ENCODE measurements at places on chromosomes 5 and 9. TPM values are rescaled to one million over a fixed set of nuclear protein-coding genes. Genes with fewer than 3 reads are reported as not detected.
A peak's percentile ranks its signal among the peaks of the same experiment; 100 is the strongest.

The PRSS3 gene
- total RNA-seq, result not detected

DNA sequence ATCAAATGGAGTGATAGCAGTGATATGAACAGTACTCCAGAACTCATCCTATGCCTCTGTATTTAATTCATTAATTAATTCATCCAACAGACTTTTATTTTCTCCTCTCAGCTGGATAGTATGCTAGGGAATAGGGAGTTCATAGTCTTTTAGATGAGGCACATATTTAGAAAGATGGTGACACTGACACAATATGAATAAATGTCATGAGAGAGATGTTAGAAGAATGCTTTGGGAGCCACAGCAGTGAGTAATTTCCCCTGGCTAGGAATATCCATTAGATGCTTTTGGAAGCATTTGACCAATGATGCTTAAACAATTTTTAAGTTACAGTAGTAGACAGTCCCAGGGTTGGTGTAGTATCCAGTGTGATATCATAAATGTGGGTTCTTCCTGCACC is 428.7 kb upstream of the SGCD start:
- no peaks in the 10 kb centered on the region for H3K4me1 ChIP-seq
- DNase-seq, result no peak
- no peak overlapping the region for H3K4me3 ChIP-seq
- no peaks in the 10 kb centered on the region for H3K36me3 ChIP-seq

The PHF24 gene
- total RNA-seq, result 0.76 TPM

GRCh38 chr9:105098370-105098769 is 146.1 kb upstream of the SLC44A1 start:
- no peaks in the 10 kb centered on the region for H3K36me3 ChIP-seq
- no peak overlapping the region for H3K27ac ChIP-seq
- no peak for DNase-seq
- H3K4me1 ChIP-seq, result no peaks in the 10 kb centered on the region
- H3K27me3 ChIP-seq, result no peaks in the 10 kb centered on the region

GRCh38 chr5:172807766-172808311 is 26.2 kb upstream of the ERGIC1 start:
- DNase-seq, result no peak
- H3K27me3 ChIP-seq, result no peaks in the 10 kb centered on the region
- no peak overlapping the region for H3K4me3 ChIP-seq
- no peaks in the 10 kb centered on the region for H3K36me3 ChIP-seq
- peak overlapping the region; percentile 83 for H3K27ac ChIP-seq

- no peak for DNase-seq
- H3K27ac ChIP-seq, result no peak overlapping the region
- no peak overlapping the region for H3K4me3 ChIP-seq
- no peaks in the 10 kb centered on the region for H3K4me1 ChIP-seq
Observed at GRCh38 chr9:87667164-87667738, 58.7 kb upstream of the CTSL start.

DNA sequence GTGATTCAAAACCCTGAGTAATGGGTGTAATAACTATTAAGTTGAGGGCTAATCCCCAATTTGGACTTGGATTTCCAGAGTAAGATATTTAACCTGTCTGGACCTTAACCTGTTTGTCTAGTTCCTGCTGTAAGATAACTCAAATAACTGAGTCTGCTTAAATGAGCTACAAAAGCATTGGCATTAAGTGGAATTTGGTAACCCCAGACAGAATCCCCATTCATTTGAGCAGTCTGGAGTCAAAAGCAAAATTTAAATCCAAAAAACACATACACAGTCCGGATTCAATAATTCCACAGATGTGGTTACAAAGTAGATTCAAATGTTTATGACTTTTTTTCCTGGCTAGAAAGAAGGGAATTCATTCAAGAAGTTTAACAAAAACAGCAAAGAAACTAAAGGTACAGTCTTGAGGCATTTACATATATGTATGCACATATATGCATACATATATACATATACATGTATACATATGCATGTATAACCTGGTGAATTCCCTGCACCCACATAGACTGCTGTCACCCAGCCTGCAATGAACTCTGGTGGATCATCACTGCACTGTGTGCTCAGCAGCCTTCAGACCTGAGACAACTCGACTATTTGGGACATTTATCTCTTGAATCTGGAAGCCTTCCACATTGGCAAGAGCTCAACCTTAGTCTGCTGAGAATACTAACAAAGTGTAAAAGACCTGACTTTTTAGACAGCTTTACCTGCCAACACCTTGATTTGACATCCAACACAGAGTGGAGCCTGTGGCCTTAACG is 205.4 kb downstream of the LURAP1L start:
- H3K36me3 ChIP-seq, result no peaks in the 10 kb centered on the region
- no peak for DNase-seq
- H3K27me3 ChIP-seq, result no peaks in the 10 kb centered on the region

The TMEM161B gene
- 32.8 TPM for total RNA-seq

The ARHGAP26 gene
- total RNA-seq, result 33.8 TPM

DNA sequence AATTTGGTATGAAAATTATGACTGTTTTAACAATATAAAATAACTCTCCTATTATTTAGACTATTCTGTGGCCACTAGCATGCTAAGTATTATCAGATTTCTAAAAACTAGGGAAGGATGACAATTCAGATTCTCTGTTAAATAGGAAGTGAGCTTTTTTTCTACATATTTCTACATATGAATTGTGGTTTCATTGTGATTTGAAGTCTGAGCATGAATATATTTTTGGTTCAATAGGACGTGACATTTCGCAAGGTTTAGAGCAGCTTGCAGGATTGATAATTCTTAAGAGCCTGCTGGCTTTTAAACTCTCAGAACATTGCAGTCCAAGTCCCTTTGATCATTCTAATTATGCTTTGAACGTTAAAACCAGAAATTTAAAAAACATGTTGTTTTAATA is 82.9 kb downstream of the ADGRV1 start:
- H3K4me3 ChIP-seq, result no peak overlapping the region
- no peak for DNase-seq
- H3K36me3 ChIP-seq, result no peaks in the 10 kb centered on the region
- H3K27ac ChIP-seq, result no peak overlapping the region
